ENCODE measurements at places on chromosomes 6 and 20.
A peak's percentile ranks its signal among the peaks of the same experiment; 100 is the strongest.

- no peak for DNase-seq
Measured at GRCh38 chr20:20405623-20406022, 37.7 kb downstream of the INSM1 start.

DNA sequence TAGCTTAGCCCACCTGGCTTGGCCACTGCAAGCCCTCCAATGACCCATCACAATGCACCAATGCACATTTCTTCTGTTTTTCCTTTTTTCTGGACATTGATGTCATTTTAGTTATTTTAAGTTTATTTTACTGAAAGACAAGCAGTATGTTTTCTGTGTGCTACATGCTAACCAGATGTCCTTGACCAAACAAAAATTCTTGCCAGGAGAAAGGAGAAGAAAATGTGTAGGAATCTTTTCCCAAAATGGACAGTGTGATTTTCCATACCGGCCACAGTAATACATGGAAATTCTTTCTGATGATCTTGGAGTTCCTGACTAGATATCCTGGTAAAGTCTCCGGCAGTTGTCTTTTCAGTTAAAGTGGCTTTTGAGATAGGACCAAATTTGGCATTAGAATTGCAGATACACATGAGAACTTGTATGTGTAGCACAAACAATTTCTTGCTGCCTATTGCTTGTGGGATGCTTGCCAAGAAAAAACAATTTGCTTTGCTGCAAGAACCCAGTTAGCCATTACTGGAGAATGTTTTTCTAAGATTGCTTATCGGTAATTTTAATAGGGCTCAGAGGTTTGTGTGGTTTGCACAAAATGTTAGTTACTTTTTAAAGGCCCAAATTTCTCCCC, 696.5 kb upstream of the CITED2 start:
- DNase-seq, result no peak

DNA sequence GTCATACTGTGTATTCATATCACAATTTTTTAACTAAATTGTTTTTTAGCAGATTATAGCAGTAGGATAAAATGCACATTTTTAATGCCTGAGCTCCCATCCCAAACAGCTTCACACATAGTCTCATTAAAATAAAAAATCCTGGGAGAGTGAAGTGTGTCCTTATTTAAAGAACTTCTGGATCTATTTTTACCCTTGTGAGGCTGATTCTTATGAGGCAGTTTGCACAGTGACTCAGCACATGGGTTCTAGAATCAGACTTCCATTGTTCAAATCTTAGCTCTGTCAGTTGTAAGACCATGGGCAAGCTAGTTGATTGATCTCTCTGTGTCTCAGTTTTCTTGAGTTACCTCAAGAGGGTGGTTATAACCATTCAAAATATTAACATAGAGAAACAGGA, 72.3 kb downstream of the MACROD2 start:
- DNase-seq, result no peak

GRCh38 chr6:18368277-18369105, 18.7 kb upstream of the RNF144B start:
- no peak for DNase-seq

- no peak for DNase-seq
Measured at GRCh38 chr6:68343901-68344300, 291.2 kb upstream of the ADGRB3 start.

DNA sequence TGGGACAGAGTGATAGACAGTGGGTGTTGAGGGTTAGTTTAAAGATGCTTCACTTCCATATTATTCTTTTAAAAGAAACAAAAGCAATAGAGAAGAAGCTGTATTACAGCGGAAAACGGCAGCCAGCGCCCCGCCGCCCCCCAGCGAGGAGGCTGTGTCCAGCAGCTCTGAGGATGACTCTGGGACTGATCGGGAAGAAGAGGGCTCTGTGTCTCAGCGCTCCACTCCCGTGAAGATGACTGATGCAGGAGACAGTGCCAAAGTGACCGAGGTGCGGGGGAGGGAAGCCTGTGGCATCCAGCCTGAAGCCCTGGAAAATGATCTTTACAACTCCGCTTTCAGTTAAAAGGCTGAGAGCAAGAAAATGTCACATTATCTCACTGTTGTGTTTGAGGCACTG, 100.2 kb downstream of the FIG4 start:
- no peak for DNase-seq

- no peak for DNase-seq
Measured at GRCh38 chr6:167711768-167712730, 114.7 kb upstream of the AFDN start.

DNA sequence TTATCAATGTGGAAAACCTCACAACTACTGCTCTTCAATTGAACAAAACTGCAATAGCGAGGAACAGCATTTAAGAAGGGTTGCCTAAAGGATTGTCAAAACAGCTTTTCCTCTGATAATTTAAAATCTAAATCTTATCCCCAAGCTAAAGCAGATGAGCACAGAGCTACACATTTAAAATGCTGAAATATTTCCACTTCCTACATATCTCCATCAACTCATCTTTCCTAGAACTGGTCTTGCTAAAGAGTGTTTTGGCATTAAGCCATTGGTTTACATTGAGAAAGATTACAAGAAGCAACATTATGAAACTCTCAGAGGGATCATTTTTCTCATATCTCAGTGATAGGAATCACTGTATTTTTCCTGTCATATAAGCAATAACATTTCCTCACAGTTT, 3.6 kb downstream of the OR10C1 start:
- DNase-seq, result no peak

DNA sequence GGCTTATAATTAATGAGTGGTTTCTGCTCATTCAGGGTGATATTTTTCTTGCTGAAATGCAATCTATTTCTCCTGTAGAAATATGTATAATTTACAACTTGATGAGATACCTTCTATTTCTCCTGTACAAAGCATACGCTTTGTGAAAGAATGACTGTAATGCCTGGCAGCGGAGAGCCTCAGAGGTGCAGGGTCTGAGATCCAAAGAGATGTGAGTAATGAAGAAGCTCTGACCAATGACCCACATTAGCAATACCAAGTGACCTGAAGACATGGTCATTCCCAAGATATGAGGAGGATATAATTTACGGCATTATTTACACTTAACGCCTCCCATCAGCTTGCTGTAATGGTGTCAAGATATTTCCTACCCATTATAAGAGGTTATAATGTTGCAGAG, 98.4 kb upstream of the RAB32 start:
- DNase-seq, result no peak

DNA sequence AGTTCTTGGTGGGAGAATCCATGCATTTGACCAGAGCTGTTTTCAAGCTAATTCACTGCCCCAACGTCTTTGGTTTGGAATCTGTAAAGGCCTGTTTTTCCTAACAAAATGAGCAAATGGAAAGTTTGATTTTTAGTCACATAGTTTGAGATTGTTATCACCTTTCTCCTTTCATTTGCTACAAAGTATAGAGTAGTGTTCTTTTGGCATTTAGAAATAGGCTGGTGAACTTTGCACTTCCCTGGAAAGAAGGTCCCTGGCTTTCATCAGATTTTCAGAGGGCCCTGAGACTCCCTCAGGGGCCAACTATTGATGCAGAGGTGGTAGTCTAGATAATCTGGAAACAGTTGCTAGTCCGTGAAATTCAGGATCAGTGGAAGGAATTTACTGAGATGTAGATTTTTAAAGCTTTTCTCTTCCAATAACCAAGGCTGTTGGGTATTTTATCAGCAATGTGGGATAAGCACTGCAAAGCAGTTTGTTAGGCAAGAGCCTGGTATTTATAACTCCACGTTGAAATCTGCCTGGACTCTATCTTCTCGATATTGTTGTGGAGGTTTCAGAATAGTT, 1.7 kb downstream of the ARFGEF2 start:
- DNase-seq, result no peak

DNA sequence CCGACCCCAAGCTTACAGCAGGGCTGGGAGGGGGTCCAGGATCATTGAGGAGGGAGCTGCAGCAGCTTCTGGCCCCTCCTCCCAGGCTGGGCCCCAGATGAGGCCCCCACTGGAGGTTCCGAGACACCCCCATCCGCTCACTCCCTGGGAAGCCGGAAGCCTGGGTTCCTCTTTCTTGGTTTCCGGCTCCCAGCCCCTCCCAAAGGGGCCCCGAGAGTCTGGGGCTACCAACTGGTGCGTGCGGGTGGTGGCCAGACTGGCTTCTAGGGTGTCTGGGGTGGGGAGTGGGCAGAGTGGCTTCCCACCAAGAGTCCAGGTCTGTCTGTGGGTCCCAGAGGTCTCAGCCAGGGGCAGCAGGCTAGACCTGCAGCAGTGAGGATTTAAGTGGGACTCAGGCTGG, 2.2 kb downstream of the RGS19 start:
- DNase-seq, result peak; percentile 35

- no peak for DNase-seq
Measured at GRCh38 chr6:115554060-115554459, 506.6 kb downstream of the FRK start.

DNA sequence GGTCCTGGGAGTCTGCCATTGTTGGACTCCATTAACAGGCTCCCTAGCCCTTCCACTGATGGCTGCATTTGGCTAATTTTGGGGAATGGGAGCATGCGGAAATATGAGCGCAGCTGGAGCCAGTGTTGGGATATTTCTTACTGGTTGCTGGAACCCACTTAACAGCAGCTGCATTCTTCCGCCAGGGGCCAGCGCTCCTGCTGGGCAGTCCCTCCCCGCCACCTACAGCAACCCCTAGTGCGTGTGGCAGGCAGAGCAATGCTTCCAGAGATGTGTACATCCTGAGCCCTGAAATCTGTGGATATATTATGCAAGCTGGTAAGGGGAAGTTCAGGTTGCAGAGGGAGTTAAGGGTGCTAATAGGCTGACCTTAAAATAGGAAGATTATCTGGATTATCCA, 16.4 kb downstream of the CST8 start:
- DNase-seq, result no peak

GRCh38 chr6:56806368-56806767, 148.5 kb upstream of the BEND6 start:
- DNase-seq, result no peak

DNA sequence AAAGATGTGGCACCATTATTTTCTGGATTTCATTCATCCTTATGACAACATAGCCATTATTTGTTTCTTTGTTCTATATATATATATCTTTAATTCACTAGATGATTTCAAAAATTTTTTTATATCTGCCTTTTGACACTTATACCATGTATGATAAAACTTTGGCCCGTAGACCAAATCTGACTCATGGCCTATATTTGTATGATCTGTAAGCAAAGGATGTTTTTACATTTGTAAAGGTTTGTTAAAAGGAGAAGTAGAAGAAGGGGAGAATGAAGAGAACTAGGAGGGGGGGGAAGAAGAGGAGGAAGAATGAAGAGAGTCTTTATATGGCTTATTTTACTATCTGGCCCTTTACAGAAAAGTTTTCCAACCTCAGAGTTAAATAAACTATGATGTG, 279.7 kb downstream of the LAMA2 start:
- DNase-seq, result no peak

DNA sequence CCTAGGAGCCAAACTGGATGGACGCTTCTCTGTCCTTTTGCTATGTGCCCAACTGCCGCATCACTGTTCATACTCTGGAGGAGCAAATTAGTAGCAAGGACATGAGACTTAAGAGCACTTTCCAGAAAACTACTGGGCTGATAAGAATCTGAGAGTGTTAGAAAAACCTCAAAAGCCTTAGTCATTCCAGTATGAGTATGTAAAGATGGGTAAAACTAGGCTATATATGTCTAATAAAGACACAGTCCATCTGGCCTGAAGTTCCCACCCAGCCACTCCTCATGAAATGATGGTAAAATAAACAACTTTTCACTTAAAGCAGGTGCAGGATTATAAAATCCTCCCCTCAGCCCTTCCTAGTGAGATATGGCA, 30.6 kb downstream of the SHLD1 start:
- DNase-seq, result no peak

- no peak for DNase-seq
Measured at GRCh38 chr20:2429051-2429450, 41.5 kb downstream of the SNRPB start.

- DNase-seq, result no peak
Measured at GRCh38 chr6:13372688-13373487, 44.6 kb upstream of the TBC1D7 start.

GRCh38 chr6:84524636-84525035, 239.8 kb downstream of the TBX18 start:
- no peak for DNase-seq

DNA sequence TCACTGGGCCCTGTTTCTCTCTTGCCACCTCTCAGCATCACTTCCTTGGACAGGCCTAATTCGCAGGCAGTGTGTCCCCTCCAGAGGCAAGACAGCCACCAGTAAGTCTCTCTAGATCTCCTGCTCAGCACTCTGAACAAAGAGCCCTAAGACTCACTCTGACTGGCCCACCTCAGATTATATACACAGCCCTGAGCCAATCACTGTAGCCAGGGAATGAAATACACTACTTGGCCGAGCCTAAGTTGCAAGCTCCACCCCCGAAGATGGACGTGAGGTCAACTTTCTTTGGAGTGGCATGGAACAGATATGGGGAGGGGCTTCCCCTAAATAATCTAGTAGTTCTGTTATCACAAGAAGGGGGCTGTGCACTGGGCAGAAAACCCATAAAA, 4.1 kb downstream of the BPI start:
- no peak for DNase-seq

DNA sequence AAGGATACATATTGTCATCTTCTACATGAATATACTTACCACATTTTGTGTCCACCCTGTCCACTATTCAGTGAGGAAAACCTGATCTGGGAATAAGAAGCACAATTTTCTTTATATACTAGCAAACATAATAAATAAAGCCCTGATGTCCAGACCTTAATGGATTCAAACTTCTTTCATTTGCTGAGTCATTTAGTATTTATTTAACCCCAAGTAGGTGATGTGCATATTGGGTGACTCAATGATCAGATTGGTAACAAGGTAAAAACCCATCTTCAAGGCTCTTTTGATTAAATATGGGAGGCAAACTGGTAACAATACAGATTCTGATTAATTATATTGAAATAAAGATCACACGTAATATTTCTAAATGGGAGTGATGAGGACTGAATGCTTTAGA, 1159.8 kb upstream of the EYS start:
- DNase-seq, result no peak

GRCh38 chr6:135852746-135853145, 1.2 kb downstream of the PDE7B start:
- no peak for DNase-seq

DNA sequence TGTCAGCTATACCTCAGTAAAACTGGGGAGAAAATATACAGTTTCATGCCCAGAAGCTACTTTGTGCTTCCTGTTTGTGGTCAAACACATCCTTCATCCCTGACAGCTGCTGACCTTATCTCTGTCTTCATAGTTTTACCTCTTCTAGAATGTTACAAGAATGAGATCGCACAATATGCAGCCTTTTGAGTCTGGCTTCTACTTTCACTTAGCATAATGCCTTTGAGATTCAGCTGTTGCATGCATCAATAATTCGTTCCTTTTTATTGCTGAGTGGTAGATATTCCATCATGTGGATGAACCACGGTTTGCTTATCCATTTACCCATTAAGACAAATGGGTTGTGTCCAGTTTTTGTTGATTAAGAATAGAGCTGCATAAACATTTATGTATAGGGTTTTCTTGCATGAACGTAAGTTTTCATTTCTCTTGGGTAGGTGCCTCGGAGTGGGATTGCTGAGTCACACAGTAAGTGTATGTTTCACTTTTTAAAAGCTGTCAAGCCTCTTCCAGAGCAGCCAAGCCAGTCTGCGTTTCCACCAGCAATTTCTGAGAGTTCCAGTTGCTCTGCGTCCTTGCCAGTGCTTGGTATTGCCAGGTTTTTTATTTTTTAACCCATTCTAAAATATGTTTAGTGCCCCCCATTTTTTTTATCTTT, 86.6 kb upstream of the PAX1 start:
- DNase-seq, result no peak

Data from naive thymus-derived CD8-positive, alpha-beta T cell (primary cell).